ENCODE measurements at places on chromosomes 1 and 21.

DNA sequence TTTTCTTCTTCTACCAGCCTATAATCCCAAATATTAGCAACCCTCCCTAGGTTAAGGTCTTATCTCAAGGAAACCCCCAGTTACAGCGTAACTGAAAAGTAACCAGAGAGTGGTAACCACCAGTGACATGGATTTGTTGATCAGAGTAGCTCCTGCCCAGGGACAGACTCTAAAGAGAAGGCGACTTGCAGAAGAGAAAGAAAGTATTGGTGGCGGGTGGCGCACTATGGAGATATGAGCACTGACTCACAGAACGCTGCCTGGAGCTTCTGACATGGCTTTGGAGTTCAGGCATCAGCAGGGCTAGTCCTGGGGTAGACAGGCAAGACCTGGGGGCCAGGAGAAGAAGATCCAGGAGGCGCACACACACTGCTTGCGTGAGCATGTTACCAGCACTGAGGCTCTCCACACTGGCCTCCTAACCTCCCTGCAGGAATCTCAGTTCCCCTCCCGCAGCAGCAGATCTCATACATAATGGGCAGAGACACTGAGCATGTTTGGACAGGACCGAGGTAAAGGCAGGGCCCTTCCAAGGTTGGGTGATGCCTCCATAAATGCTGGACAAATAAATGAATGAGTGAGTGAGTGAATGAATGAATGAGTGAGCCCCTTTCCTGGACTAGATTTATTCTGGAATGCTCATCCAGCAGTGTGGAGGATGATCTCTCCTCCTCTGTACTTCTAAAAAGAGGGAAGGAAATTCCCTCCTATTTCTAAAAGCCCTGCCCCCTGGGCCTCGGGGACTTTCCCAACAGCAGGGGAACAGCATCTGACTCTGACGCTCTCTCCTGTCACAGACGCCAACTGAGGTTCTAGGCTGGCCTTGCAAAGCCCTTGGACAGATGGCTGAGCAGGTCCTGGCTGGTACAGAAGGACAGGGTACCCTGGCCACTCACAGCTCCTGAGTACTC, 175.5 kb downstream of the CLIC6 start:
- DNase-seq = no peak

- DNase-seq = no peak
Observed at GRCh38 chr1:244802041-244802440, 33.4 kb upstream of the COX20 start.

DNA sequence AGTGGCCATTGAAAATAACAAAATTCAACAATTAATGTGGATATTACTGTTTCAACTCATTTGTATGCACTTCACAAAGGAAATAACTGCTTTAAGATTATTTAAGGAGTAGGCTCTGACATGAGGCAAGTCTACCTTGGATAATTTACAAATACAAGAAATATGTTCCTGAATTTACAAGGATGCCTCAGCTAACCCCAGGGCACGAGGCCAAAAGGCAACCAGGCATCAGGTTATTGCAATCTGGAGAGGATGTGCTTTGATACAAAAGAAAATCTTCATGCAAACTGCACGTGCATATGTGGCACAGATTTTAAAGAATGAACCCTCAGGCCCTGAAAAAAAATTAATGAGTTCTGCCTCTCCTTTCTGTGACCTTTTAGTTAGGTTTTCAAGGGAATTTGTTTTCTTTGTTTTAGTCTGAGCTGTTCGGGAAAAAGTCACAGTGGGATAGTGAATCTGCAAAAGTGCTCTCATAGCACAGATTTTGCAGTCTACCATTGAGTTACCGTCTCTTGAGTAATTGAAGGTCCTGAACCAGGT, 1304.2 kb upstream of the ADGRL4 start:
- no peak for DNase-seq

- DNase-seq = no peak
Observed at GRCh38 chr1:2234762-2235113, 6.6 kb downstream of the SKI start.

GRCh38 chr21:32089766-32090165, 189.1 kb downstream of the MIS18A start:
- no peak for DNase-seq

GRCh38 chr1:25848531-25848930, 10.7 kb downstream of the AUNIP start:
- peak; percentile 38 for DNase-seq

DNA sequence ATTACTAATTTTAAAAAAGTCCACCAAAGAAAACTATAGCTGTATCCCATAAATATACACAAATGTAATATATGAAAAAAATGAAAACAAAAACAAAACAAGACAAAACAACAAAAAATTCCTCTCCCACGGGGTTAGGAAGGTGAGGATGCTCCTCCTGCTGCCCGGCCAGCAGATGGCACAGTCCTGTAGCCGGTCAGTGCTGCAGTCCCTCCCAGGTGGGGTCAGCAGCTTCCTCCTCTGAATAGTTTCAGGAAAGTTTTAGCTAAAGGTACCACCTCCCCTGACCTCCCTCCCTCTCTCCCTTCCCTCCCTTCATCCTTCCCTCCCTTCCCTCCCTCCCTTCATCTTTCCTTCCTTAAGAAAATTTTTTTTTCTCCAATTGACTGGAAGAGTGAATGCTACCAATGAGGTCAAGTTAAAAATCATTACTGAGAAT, 67.8 kb upstream of the BCL10 start:
- DNase-seq = peak; percentile 77

DNA sequence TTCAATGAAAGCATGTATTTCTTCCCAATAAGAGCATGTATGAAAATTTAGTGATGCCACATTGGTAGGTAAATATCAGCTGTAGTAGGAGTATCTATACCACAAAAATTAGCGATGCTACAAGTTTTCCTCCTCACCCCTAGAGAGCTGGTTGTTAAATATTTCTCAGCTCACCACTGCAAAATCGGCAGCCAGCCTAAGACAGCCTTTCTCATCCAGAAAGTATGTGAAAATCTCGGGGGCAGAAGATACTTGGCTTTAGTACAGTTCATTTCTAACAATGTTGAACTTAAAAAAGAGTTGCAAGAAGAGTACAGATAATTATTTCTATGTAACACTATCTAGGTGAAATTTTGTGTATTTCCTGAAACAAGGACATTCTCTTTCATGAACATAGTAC, 235.4 kb downstream of the TPR start:
- no peak for DNase-seq

GRCh38 chr1:230938924-230939368, 39.7 kb downstream of the TTC13 start:
- no peak for DNase-seq

DNA sequence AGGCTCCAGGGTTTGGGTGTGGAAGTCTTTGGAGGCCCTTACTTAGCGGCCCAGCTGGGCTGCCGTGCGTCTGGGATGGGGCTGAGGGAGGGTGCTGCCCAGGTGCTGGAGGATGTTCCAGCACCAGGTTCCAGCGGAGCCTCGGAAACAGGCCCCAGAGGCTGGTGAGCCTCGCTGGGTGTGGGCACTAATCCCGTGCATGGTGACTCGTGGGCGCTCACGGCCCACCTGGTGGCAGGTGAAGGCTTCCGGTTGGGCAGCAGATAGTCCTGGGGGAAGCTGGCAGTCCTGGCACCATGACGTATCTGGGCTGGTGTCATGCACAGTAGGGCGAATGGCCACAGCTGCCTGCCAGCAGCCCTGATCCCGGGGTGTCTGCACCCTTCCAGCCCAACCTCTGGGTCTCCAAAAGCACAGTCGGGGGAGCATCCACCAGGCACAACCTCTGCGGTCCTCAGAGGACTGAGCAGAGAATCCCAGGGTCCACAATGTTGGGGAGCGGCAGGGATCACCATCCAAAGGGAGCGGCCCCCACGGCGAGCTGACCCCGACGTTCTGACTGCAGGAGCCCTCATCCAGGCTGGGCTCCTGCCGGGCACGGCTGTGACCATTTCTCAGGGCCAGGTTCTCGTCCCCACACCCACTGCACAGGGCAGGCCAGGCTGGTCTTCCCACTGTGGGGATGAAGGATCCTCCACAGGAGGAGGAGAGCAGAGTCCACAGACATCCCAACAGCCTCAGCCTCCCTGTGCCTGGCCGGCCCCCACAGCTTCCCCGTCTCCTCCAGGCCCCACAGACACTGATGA, 25.3 kb downstream of the FTCD start:
- DNase-seq = no peak

DNA sequence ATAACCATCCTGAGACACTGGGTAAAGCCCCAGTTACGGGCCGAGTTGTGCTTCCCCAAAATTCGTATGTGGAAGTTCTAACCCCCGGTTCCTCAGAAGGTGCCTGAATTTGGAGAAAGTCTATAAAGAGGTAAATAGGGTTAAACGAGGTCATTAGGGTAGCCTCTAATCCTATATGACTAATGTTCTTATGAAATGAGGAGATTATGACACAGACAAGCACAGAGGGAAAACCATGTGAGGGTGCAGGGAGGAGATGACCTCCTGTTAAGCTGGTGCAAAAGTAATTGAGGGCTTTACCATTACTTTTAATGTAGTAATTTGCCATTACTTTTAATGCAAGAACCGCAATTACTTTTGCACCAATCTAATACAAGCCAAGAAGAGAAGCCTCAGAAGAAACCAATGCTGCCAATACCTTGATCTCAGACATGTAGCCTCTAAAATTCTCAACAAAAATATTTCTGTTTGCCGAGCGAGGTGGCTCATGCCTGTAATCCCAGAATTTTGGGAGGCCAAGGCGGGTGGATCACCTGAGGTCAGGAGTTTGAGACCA, 260.8 kb downstream of the GPATCH2 start:
- DNase-seq = no peak

DNA sequence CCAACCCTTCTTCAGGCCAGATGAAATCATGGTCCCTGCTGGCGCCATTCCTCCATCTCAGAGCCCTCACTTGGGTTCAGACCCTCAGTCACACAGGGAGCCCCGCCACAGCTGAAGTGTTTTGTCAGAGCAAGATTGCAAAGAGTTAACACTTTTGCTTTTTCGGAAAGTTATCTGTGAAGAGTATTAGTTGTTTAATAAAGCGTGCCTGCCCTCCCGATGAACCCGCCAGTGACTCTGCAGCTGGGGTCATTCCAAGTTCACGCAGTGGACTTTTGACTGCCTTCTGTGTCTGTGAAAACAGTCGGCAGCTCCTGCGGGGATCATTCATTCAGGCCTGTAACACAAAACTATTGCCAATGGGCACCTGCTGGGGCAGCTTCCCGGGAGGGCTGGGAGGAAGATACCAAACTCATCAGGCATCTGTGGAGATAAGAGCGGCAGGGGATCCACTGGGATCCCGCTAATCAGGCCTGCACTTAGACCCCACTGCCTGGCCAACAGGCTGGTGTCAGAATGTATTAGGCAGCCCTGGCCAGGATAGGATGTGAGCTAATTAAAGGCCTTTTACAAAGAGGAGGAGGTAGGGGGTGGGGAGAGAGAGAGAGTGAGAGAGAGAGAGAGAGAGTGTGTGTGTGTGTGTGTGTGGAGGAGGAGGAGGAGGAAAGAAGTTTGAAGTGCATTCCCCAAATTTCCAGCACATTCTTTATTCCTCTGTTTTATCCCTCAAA, 184.5 kb downstream of the DHRS3 start:
- DNase-seq = no peak

DNA sequence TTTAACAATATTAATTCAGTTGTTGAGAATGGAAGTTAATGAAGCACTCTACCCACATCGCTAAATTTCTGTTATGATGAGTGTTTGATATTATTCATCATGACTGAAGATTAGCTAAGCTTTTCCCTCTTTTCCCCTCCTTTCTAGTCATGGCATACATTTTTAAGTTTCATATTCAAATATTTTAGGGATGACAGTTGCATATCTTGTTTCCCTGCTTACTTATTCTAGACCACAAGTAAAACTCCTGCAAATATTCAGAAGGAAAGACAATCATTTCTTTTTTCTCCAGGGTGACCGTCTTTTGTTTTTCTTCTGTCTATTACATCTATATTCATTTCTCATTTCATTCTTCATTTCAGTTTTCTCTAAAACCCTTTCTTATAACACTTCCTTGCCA, 906.0 kb downstream of the ADGRL2 start:
- no peak for DNase-seq

- DNase-seq = peak; percentile 54
Observed at GRCh38 chr21:46202592-46203202, 18.4 kb upstream of the SPATC1L start.

DNA sequence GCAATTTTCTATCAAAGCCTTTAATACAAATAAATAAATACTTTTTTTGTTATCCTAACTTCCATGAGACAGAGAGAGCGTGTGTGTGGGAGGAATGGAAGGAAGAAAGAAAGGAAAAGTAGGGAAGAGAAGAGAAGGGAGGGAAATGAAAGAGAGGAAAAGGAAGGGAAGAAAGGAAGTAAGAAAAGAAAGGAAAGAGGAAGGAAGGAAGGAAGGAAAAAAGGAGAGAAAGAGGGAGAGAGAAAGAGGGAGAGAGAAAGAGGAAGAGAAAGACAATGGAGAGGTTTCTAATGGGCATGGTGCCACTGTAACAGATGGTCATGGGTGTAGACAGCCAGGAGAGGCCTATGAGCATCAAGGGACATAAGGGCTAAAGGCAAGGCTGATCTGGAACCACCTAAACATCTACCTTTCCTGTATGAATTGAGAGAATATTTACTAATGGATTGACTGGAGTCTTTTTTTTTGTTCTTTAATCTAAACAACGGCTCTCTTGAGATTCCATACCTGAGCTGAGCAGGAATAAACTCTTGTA, 234.9 kb downstream of the PTPRC start:
- no peak for DNase-seq

All from kidney capillary endothelial cell (primary cell).